ENCODE measurements at places on chromosomes 1 and 21. TPM values are rescaled to one million over a fixed set of nuclear protein-coding genes. Genes with fewer than 3 reads are reported as not detected.

CXADR gene
- total RNA-seq = 76.5 TPM

ADAMTSL4 gene
- under 0.01 TPM for total RNA-seq

MTARC1 gene
- 3.8 TPM for total RNA-seq

TESK2 gene
- 2.6 TPM for total RNA-seq

DMBX1 gene
- not detected for total RNA-seq

GJB5 gene
- total RNA-seq = not detected

TNFRSF18 gene
- total RNA-seq = 1.0 TPM

IGFN1 gene
- total RNA-seq = not detected

PRKAA2 gene
- 2.5 TPM for total RNA-seq

DCST1 gene
- total RNA-seq = not detected

GRIK3 gene
- total RNA-seq = not detected

CD58 gene
- 7.3 TPM for total RNA-seq

TNNT2 gene
- not detected for total RNA-seq

FAM3B gene
- total RNA-seq = not detected

HSD11B1 gene
- total RNA-seq = not detected

CHRM3 gene
- 0.13 TPM for total RNA-seq

S100A7A gene
- total RNA-seq = not detected

ANGPTL1 gene
- total RNA-seq = under 0.01 TPM

SLC44A5 gene
- 0.16 TPM for total RNA-seq

KCNQ4 gene
- total RNA-seq = not detected

LRRC42 gene
- total RNA-seq = 23.2 TPM

BRDT gene
- total RNA-seq = not detected

AJAP1 gene
- total RNA-seq = 0.13 TPM

RGS16 gene
- total RNA-seq = 3.9 TPM

OR2T11 gene
- total RNA-seq = not detected

SPATA45 gene
- total RNA-seq = not detected

NR1I3 gene
- total RNA-seq = not detected

PRR9 gene
- total RNA-seq = not detected

RHCE gene
- total RNA-seq = 0.65 TPM

TAF12 gene
- 25.3 TPM for total RNA-seq

KCNA2 gene
- not detected for total RNA-seq

NPL gene
- total RNA-seq = 3.9 TPM

ATP1A4 gene
- not detected for total RNA-seq

KRTAP11-1 gene
- total RNA-seq = not detected

KIAA1614 gene
- 3.8 TPM for total RNA-seq
